ENCODE measurements at places on chromosomes 13 and 19.

- no peak for DNase-seq
Measured at GRCh38 chr13:102582256-102582655, 14.5 kb upstream of the TPP2 start.

- DNase-seq = no peak
Measured at GRCh38 chr13:28049880-28050875, 50.2 kb downstream of the FLT3 start.

- DNase-seq = no peak
Measured at GRCh38 chr19:12974301-12975220, 5.2 kb downstream of the DAND5 start.

DNA sequence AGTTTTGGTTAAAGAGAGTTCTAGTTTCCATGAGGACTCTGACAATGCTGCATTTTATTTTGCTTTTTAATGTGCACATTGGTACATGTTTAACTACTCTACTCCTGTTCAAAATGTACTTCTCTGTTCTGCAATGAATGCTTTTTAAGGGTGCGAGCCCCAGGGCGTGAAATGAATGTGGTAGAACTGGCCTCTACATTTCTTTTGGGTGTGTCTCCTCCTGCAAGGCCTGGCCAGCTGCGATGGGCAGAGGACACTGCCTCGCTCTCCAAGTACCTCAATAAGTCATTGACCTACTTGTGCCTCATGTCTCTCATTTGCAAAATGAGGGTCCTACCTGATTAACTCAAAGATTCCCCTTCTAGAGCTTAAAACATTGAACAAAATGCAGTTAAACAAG, 6.7 kb downstream of the RGS9BP start:
- DNase-seq = no peak

DNA sequence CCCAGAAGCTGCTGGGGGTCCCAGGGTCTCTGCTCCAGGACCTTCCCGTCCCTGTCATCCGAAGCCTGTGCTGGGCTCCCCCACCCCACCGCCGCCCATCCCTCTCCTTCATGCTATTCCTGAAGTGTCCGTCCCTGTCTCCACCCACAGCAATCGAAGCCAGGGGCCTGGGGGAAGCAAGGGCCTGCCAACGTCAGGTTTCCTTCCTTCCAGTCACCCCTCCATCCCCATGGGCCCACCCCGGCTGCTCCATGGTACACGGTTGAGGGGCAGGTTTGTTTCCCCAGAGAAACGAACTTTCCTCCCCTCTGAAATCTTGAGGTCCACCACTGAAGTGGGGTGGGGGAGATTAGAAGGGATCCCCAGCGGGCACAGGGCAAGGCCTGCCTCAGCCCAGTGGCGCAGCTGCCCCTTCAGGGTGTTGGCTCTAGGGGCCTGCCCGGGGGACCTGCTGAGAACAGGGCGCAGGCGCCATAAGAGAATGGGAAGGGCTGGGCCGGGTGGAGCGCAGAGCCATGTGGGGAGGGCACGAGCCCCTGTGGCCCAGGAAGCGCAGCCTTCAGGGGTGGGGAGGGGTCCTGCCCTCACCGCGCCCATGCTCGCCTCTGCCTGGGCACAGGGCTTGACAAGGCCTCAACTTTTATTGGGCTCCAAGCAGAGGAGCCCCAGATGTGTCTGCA, 16.1 kb downstream of the CEBPG start:
- no peak for DNase-seq

- DNase-seq = no peak
Measured at GRCh38 chr13:84358601-84359000, 476.3 kb upstream of the SLITRK1 start.

DNA sequence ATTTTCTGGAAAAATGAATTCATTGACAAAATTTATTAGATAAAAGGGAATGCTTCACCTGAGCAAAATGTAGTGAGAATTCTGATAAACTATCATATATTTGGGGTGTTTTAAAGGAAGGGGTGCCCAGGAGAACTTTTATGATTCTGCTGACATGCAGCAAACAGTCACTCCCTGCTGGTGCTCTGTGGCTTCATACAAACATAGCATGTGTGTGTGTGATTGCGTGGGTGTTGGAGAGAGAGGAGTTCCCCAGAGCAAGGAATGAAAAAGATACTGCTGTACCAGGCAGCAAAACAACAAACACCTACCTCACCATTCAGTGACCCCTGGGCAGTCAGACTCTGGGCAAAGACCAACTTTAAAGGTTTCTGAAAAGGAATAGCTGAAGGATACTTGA, 546.7 kb downstream of the RFC3 start:
- no peak for DNase-seq

DNA sequence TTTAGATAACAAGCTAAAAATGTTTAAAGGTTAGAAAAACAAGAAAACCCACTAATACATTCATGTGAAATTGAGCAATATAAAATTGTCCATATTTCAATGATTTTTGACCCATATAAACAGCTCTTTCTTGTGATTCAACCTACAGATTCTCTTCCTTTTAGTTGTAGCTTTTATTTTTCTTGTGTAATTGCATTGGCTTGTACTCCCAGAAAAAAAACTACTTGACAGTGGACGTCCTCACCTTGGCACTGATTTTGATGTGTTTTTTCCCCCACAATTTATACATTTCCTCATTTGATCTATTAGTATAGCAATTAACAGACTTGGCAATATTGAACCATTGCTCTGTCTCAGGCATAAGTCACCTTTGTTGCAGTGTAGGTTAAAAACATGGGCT, 4.7 kb downstream of the CCDC194 start:
- DNase-seq = no peak

- no peak for DNase-seq
Measured at GRCh38 chr19:46637224-46637623, 1.2 kb upstream of the GNG8 start.

- DNase-seq = no peak
Measured at GRCh38 chr13:79108914-79109643, 297.0 kb downstream of the RBM26 start.

DNA sequence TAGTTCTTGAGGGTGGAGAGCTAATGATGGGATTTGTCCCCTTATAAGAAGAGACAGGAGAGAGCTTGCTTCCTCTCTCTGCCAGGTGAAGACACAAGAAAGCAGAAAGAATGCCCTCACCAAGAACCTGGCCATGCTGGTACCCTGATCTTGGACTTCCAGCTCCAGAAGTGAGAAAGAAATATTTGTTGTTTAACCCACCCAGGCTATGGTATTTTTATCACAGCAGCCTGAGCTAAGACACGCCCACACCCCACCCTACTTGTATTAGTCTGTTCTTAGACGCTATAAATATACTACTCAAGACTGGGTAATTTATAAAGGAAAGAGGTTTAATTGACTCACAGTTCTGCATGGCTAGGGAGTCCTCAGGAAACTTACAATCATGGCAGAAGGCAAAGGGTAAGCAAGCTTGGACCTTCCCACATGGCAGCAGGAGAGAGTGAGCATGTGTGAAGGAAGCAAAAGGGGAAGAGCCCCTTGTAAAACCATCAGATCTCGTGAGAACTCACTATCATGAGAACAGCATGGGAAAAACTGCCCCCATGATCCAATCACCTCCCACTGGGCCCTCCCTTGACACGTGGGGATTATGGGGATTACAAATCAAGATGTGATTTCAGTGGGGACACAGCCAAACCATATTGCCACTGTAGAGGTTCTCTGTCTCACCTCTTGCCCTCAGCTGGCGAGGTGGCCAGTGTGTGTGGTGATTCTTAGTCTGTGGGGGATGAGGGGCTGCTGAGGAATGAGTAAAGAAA, 57.4 kb upstream of the RCBTB2 start:
- DNase-seq = no peak

- no peak for DNase-seq
Measured at GRCh38 chr13:99225078-99225477, 24.4 kb downstream of the UBAC2 start.

- no peak for DNase-seq
Measured at GRCh38 chr19:18119717-18120105, 22.1 kb downstream of the MAST3 start.

DNA sequence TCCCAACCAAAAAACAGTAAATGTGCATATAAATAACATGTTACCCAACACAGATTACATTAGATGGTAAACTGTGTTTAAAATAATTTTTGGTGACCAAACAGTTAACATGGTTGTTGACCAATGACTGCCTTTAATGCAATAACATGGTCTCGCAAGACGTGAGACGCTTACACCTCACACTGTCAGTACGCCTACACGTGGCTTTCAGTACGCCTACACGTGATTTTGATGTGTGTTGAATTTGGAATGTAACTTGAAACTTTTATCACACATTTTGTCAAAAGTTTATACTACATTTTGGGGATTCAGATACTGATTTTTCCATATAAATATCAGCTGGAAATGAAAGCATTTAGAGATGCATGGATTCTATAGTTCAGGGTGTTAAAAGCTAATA, 32.0 kb downstream of the SLC7A9 start:
- DNase-seq = no peak

DNA sequence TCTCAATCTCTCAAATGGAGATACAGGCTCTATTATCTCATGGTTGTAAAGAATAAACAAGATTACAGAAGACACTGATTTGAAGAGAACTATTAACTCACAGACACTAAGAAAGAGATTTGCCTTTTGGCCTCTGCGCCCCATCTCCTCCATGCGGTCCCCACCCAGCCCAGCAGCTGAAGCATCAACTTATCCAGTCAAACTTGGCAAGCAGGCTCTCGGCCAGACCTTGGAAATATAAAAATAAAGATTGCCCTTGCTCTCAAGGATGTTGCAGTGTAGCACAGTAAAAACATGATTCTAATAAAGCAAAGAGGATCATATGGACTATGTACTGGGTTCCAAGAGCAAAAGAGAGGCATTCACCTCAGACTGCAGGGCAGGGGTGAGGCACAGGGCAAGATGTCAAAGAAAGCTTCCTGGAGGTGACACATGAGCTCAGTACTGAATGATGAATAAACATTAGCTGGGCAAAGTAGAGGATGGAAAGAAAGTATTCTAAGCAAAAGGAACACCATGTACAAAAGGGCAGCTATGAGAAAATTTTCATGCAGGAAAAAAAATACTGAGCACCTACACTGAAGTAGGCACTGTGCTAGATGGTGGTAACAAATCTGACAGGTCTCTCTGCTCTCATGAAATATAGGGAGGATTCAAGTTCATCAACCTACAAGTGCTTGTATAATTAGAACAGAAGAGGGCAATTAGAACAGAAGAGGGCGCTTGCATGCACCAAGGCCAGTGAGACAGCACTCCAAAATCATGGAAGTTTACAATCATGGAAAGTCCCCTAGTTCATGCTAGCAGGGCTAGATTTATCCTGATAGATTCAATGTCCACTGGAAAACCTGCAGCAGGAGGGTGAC, 85.0 kb downstream of the SACS start:
- no peak for DNase-seq

DNA sequence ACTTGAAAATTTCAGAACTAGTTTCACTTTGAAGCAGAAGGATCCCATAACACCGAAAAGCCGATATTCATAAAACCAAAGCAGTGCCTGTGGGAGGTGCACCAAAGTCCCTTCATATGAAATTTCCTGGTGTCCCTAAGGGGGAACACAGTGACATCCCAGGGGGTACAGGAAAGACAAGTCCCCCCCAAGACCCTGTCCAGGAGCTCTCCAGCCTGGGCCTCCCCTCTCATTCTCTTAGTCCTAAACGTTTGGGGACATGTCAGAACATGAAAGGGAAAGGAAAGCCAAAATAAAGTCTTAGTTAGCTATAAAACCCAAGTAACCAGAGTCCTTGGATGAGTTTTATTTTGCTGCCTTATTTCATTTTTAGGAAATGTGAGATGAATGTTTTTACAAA, 56.6 kb downstream of the MRPL57 start:
- no peak for DNase-seq

GRCh38 chr13:38223089-38223488, 126.6 kb upstream of the UFM1 start:
- peak; percentile 5 for DNase-seq

DNA sequence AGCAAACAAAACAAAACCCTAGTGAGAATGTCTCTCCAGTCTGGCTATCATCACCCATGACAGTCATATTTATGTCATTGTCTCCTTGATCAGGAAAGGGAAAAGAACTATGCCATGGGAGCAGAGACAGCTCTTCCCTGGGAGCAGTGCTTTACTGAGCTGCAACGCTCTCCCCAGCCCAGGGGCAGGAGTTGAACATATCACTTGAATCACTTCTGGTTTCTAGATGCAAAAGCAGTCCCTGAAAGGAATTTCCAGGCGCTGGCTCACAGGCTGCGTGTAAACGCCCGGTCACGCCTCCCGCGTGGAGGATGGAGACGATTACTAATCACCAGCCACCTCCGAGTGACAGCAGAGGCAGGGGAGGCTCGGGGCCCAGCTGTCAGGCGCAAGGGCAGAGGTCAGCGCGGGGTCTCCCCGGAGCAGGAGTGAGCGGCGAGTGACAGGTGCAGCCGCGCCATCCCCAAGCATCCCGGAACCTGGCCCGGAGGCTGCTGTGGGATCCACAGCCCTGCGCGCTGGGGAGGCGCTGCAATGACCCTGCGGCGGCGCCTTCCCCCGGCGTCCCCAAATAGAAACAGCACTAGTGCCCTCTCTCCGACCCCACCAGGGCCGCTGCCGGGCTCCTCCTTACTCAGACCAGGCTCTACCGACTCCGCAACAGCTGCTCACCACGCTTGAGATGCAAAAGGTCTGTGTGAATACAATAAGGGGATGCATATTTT, 23.5 kb upstream of the DCLK1 start:
- DNase-seq = peak; percentile 65

- no peak for DNase-seq
Measured at GRCh38 chr13:50914176-50914700, 4.6 kb downstream of the RNASEH2B start.

GRCh38 chr13:50419331-50419865, 404.2 kb downstream of the KCNRG start:
- DNase-seq = no peak

- no peak for DNase-seq
Measured at GRCh38 chr13:40445557-40445990, 220.9 kb downstream of the FOXO1 start.

DNA sequence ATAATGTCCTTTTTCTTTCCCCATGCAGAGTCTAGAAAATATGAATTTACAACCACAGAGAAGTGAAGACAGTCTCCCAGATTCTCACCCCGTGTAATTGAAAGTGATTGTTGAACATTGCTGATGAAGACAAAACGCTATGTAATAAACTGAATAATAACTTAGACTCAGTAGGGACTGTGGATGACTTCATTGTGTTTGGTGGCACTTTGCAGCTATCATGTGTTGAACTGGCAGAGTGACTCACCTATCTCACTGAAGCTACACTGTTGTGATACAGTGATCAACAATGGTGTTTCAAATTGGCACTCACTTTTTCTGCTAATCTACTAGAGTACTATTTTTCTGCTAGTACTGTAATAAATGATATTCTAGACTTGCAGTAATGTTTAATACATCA, 261.3 kb downstream of the DACH1 start:
- DNase-seq = no peak
